ENCODE measurements at places on chromosomes 2 and 18.

DNA sequence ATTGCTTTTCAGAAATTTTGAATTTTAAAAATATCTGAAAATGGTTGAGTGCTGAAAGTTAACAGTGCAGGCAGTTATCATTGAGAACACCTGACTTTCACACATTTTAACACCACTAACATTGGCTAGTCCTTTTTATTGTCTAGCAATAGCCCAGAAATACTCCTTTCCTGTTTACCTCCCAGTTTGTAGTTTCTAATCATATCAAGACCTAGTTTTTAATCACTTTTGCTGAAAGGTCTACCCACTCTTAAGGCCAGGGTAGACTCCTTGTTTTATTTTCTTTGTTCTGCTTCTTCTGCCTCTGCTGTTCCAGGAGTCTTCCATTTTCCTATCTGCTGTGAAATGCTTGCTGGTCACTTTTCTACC is 72.1 kb downstream of the UBE2E3 start:
- H3K4me3 ChIP-seq = no peak overlapping the region
- no peak overlapping the region for H3K27ac ChIP-seq
- no peak for DNase-seq

- H3K27ac ChIP-seq = no peak overlapping the region
- no peaks in the 10 kb centered on the region for H3K27me3 ChIP-seq
- no peaks in the 10 kb centered on the region for H3K4me1 ChIP-seq
- H3K36me3 ChIP-seq = no peaks in the 10 kb centered on the region
Measured at GRCh38 chr2:160816916-160817499, 323.4 kb upstream of the RBMS1 start.

GRCh38 chr2:234421-234820 is 29.4 kb downstream of the SH3YL1 start:
- H3K4me3 ChIP-seq = no peak overlapping the region
- no peak overlapping the region for H3K27ac ChIP-seq
- H3K36me3 ChIP-seq = peaks cover 15% of the 10 kb centered on the region
- no peaks in the 10 kb centered on the region for H3K27me3 ChIP-seq

- no peaks in the 10 kb centered on the region for H3K27me3 ChIP-seq
- no peaks in the 10 kb centered on the region for H3K4me1 ChIP-seq
- no peak overlapping the region for H3K27ac ChIP-seq
- DNase-seq = no peak
- no peak overlapping the region for H3K4me3 ChIP-seq
Measured at GRCh38 chr2:145016711-145017110, 496.8 kb upstream of the ZEB2 start.

DNA sequence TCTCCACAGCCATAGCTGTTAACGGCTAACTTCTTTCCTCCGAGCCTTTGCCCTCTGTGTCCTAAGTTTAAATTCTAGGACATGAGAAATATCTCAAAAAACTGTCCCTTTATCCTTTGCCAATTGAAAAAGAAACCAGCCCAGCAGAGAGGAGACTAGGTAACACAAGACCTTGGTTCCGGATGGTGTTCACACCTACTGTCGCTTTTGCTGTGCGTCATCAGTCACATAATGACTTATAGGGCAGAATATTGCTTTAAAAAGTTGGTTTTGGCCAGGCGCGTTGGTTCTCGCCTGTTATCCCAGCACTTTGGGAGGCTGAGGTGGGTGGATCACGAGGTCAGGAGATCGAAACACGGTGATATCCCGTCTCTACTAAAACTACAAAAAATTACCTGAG is 66.2 kb downstream of the SP3 start:
- peaks cover 23% of the 10 kb centered on the region for H3K4me1 ChIP-seq
- H3K27ac ChIP-seq = no peak overlapping the region
- no peaks in the 10 kb centered on the region for H3K36me3 ChIP-seq
- H3K4me3 ChIP-seq = no peak overlapping the region
- DNase-seq = peak; percentile 28

DNA sequence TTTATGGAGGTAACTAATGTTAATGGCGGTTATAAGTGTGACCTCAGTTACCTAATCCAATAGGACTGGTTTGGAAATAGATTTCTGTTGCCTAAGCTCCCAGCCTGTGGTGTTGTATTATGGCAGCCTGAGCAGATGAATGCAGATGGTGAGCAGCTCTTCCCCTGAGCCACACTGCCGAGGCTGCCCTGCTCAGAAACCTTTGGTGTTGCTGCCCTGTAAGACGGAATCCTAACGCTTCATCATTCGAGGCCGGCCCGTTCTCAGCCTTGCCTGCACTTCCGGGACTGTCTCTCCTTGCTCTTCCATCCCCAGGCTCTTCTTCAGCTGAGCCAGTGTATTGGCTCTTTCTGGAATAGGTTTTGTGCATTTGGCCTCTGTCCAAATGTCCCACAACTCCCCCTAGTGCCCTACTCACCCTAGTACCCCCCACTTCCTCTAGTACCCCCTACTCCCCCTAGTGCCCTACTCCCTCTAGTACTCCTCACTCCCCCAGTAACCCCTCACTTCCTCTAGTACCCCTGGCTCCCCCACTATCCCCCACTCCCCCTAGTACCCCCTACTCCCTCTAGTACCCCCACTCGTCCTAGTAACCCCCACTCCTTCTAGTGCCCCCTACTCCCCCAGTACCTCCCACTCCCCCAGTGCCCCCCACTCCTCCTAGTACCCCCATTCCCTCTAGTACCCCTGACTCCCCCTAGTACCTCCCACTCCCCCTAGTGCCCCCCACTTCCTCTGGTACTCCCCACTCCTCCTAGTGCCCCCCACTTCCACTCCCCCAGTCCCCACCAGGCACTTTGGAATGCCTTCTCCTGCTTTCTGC is 106.0 kb upstream of the TAF1B start:
- H3K4me1 ChIP-seq = no peaks in the 10 kb centered on the region
- H3K27ac ChIP-seq = no peak overlapping the region
- DNase-seq = no peak
- no peaks in the 10 kb centered on the region for H3K36me3 ChIP-seq

DNA sequence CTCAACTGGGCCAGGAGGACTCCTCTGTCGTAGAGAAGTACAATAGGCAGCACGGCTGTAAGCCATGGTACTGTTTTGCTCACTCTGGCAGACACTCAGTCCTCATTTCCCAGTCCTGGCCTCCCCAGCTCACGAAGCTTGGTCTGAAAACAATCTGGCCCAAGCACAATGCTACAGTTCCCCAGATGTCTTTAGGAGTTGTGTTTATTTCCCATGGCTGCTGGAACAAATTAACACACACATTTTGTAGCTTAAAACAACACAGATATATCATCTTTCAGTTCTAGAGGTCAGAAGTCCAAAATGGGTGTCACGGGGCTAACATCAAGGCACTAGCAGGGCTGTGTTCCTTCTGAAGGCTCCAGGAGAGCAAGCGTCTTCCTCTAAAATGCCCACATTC is 13.0 kb downstream of the FABP1 start:
- DNase-seq = no peak
- no peak overlapping the region for H3K4me3 ChIP-seq
- peaks cover 5% of the 10 kb centered on the region for H3K4me1 ChIP-seq

DNA sequence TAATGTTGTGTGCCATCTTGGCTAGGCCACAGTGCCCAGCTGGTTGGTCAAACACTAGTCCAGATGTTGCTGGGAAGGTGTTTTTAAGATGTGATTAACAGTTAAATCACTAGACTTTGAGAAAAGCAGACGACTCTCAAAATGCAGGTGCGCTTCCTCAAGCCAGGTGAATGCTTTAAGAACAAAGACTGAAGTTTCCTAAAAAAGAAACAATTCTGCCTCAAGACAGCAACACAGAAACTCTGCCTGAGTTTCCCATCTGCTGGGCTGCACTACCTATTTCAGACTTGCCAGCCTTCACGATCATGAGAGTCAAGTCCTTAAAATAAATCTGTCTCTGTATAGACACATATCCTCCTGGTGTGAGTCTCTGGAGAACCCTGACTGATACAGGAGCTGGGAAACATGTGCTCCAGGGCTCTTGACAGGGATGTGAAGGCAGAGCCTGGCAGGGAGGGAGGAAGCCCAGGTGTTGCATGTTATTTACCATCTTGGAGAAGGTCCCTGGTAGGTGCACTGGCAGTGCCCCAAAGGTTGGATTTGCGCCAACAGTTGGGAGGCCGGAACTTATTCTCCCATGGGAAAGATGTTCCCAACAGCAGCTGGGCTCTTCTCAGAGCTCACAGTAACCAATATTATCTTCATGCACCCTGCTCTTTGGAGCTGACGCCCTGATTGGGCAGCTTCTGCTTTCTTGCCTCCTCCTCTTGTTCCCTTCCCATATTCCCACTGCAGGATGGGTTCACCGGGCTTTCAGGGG is 43.9 kb downstream of the ST6GAL2 start:
- H3K27me3 ChIP-seq = no peaks in the 10 kb centered on the region
- no peak for DNase-seq
- H3K4me3 ChIP-seq = no peak overlapping the region

DNA sequence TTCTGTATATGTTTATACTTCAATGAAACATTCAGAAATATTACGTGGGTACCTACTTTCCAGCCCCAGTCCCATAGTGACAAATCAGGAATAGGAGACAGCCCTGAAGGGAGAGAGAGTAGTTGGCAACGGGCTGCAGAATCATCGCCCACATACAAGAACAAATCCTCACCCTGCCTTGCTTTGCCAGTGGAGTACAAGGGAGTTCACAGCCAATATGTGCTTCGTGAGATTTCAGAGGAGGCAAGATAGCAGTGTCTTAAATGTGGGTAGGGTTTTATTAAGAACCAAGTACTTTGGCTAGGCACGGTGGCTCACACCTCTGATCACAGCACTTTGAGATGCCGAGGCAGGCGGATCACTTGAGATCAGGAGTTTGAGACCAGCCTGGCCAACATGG is 40.3 kb upstream of the PKDCC start:
- H3K4me1 ChIP-seq = no peaks in the 10 kb centered on the region
- DNase-seq = no peak
- H3K27ac ChIP-seq = no peak overlapping the region
- no peak overlapping the region for H3K4me3 ChIP-seq
- H3K36me3 ChIP-seq = no peaks in the 10 kb centered on the region

- no peak overlapping the region for H3K4me3 ChIP-seq
- H3K36me3 ChIP-seq = no peaks in the 10 kb centered on the region
- no peak for DNase-seq
Measured at GRCh38 chr2:195333869-195334268, 323.2 kb upstream of the SLC39A10 start.

GRCh38 chr2:191907545-191907944 is 60.7 kb upstream of the CAVIN2 start:
- H3K4me3 ChIP-seq = no peak overlapping the region
- H3K36me3 ChIP-seq = no peaks in the 10 kb centered on the region
- H3K4me1 ChIP-seq = no peaks in the 10 kb centered on the region
- no peaks in the 10 kb centered on the region for H3K27me3 ChIP-seq
- no peak for DNase-seq
- no peak overlapping the region for H3K27ac ChIP-seq

DNA sequence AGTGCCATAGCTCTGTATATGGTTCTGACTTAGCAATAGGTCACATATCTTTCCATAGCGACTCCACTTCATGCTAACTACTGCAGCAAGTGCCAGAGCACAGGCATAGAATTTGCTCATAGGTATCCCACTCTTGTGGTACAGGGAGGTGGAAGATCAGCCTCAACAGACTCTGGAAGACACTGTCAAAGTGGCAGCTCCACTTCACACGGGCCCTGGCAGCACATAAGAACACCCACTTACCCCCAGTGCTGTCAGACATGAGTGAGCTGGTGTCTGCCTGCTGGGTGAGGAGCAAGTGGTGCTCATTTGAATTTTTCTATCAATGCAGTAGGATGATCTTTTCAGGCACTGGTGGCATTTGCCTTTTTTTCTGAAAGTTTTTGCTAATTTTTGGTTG is 48.6 kb downstream of the BCL2L11 start:
- no peaks in the 10 kb centered on the region for H3K36me3 ChIP-seq
- DNase-seq = no peak

GRCh38 chr2:190119923-190120590 is 57.5 kb upstream of the MSTN start:
- H3K27me3 ChIP-seq = no peaks in the 10 kb centered on the region
- H3K4me1 ChIP-seq = peaks cover 13% of the 10 kb centered on the region
- H3K4me3 ChIP-seq = no peak overlapping the region
- no peak overlapping the region for H3K27ac ChIP-seq
- no peak for DNase-seq
- no peaks in the 10 kb centered on the region for H3K36me3 ChIP-seq

DNA sequence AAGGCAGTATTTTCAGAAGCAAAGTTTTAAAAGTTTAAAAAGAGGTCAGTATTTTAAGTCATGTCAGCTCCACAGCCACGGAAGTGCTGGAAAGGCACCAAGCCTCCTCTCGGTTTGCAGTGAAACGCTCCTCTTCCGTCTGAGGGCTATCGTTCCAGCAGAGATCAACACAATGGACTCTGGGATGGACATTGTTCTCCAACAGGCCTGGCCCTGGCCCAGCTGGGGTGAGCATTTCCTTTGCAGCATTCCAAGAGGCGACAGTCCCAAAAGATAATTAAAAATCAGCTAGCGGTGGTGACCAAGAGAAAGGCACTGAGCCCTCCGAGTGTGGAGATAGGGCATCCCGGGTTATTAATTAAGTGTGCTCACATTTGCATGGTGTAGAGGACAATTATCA is 95.9 kb upstream of the LCLAT1 start:
- no peak overlapping the region for H3K4me3 ChIP-seq
- no peaks in the 10 kb centered on the region for H3K36me3 ChIP-seq
- no peak overlapping the region for H3K27ac ChIP-seq

GRCh38 chr2:174680221-174680620 is 82.6 kb upstream of the WIPF1 start:
- DNase-seq = no peak
- H3K27ac ChIP-seq = no peak overlapping the region
- no peaks in the 10 kb centered on the region for H3K36me3 ChIP-seq
- H3K27me3 ChIP-seq = no peaks in the 10 kb centered on the region
- peaks cover 12% of the 10 kb centered on the region for H3K4me1 ChIP-seq

- peaks cover 27% of the 10 kb centered on the region for H3K4me1 ChIP-seq
- H3K27ac ChIP-seq = peak overlapping the region; percentile 8
- DNase-seq = peak; percentile 42
- H3K36me3 ChIP-seq = peaks cover 2% of the 10 kb centered on the region
- H3K27me3 ChIP-seq = no peaks in the 10 kb centered on the region
Measured at GRCh38 chr2:144431392-144431783, 88.5 kb downstream of the ZEB2 start.

DNA sequence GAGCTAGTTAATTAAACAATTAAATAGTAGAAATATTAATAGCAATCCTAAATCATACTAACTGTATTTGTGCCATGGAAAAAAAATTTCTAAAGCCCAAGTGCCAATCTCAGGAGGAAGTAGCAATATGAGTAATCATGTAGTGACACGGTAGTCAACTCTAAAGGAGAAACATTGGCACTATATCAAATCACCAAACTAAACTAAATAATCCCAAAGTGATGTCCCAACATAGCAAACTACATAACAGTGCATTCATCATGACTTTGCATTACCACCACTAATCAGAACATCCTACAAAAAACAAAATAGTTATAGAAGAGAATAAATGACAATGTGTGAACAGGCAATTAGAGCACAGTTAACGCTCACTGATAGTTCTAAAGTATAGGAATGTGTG is 195.1 kb downstream of the EXOC6B start:
- no peaks in the 10 kb centered on the region for H3K4me1 ChIP-seq
- H3K27ac ChIP-seq = no peak overlapping the region
- no peaks in the 10 kb centered on the region for H3K36me3 ChIP-seq
- no peak for DNase-seq
- no peaks in the 10 kb centered on the region for H3K27me3 ChIP-seq
- no peak overlapping the region for H3K4me3 ChIP-seq
